ENCODE measurements at places on chromosomes 5 and 9.

- peak; percentile 43 for DNase-seq
Measured at GRCh38 chr9:21854594-21854993, 52.2 kb downstream of the MTAP start.

GRCh38 chr5:135243556-135244285 lies 155.3 kb downstream of the MACROH2A1 start:
- DNase-seq: no peak

- no peak for DNase-seq
Measured at GRCh38 chr9:73141282-73141681, 10.4 kb upstream of the ANXA1 start.

GRCh38 chr5:143536364-143536763 lies 132.9 kb upstream of the NR3C1 start:
- DNase-seq: peak; percentile 32

GRCh38 chr9:116685166-116685565 lies 1.9 kb upstream of the TRIM32 start:
- DNase-seq: no peak

- DNase-seq: no peak
Measured at GRCh38 chr5:103915081-103915480, 352.5 kb upstream of the NUDT12 start.

GRCh38 chr5:154254896-154255295 lies 64.4 kb downstream of the GALNT10 start:
- DNase-seq: no peak

DNA sequence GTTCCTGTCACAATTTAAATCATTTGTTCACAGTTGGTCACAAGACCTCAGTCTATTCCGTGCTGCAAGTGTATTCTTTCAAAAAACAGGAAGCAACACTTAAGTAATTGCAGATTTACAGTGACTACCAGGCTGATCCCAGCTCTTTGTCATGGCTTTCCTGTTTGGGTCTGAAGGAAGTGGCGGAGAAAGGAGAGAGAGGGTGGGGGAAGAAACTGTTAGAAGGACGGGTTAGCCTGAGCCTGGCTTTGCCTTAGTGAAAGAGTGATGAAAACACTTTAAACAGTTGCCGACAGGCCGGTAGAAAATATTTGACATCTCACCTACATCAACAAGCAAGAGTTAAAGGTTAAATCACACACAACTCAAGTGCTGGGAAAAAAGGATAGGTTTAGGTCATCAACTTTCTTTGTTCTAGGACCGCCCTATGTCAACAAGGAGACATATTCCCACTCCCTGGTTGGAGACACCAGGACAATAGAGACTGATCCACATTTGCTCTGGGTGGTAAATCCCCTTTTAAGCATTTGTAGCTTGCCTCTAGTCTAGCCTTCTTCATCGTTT lies 102.2 kb upstream of the DAB2 start:
- DNase-seq: no peak

DNA sequence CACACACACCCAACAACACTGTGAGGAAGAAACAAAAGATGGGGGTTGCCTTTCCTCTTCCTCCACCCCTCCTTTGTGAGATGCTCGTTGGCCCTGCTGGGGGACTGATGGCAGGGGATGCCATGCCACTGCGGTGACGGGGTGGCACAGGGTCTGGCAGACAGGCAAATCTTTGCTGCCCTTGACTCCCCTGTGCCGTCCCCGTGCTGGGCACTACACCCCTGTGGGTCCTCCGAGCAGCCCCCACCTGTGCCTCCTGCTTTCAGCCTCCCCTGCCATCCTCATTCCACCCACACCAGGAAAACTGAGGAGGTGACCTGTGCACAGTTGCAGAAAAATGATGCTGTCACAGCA lies 40.2 kb upstream of the IER5L start:
- no peak for DNase-seq

GRCh38 chr9:120473608-120474007 lies 106.4 kb downstream of the CDK5RAP2 start:
- DNase-seq: no peak

DNA sequence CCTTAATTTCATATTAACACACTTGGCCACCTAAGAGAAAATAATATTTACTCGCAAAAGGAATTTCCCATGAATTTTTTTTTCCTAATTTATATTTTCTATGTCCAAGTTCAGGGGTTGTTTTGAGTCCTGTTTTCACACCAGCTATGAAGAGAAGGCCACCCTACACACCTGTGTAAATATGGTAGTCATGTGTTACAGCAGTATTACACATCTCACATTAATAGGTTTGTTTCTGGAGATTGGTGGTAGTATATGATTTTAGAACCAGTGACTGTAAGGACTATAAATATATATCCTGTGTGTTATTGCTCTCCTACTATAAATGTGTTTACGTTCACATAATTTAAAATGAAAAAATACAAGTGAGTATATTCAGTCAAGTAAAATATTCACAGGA lies 147.5 kb downstream of the PAM start:
- DNase-seq: no peak

GRCh38 chr9:351916-352315 lies 137.3 kb downstream of the DOCK8 start:
- DNase-seq: no peak

- no peak for DNase-seq
Measured at GRCh38 chr9:35105571-35106342, 2.8 kb upstream of the STOML2 start.

DNA sequence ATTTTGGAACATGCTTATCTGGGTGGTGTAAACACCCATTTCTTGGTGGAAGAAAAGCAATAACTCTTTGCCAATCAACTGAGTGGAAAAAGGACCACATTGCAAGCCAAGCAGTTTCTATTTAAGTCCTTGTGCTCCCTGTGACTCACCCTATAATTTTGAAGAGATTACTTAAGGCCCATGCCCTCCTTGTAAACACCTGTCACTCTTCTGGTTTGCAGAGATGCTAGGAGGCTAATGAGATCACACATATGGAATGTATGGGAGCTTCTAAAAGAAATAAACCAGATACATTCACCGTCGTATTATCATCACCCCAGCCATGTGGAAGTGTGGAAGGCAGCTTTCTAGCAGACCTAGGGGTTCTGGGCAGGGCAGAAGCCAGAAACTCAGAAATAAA lies 337.1 kb downstream of the GADD45G start:
- DNase-seq: peak; percentile 23

GRCh38 chr9:86563350-86563749 lies 209.1 kb upstream of the TUT7 start:
- DNase-seq: peak; percentile 52

DNA sequence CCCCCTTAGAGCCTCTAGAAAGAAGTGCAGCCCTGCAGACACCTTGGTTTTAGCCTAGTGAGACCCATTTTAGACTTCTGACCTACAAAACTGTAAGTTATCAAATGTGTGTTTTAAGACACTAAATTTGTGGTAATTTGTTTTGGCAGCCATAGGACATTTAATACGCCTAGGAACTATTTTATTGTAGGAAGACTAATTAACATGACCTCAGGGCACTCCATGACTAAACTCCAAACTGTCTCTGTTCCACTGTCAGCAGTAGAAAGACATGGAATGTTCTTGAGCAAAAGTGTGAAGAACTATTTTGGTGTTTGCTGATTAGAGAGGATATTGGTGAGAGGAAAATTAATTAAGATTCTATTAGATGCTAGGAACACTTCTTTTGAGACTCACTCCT lies 4.1 kb upstream of the APC start:
- no peak for DNase-seq

- DNase-seq: peak; percentile 41
Measured at GRCh38 chr5:157855404-157855994, 3.4 kb downstream of the CLINT1 start.

- no peak for DNase-seq
Measured at GRCh38 chr5:107404595-107405374, 266.0 kb downstream of the EFNA5 start.

- peak; percentile 34 for DNase-seq
Measured at GRCh38 chr5:36392818-36393217, 91.1 kb upstream of the RANBP3L start.

DNA sequence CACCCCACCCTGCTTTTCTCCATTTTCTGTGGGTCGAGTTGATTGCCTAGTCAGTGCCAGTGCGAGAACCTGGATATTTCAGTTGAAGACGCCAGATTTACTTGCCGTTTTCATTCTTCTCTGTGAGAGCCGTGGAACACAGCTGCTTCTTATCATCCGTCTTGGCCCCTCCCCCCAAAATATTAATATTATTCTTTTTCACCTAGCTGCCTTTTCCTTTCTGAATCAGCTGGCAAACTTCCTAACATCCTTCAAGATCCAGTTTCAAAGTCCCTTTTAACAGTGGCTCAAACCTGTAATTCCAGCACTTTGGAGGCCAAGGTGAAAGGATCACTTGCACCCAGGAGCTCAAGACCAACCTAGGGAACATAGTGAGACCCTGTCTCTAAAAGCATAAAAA lies 117.1 kb upstream of the RASA1 start:
- no peak for DNase-seq

GRCh38 chr5:163505049-163505367 lies 411 bp upstream of the MAT2B start:
- DNase-seq: no peak

DNA sequence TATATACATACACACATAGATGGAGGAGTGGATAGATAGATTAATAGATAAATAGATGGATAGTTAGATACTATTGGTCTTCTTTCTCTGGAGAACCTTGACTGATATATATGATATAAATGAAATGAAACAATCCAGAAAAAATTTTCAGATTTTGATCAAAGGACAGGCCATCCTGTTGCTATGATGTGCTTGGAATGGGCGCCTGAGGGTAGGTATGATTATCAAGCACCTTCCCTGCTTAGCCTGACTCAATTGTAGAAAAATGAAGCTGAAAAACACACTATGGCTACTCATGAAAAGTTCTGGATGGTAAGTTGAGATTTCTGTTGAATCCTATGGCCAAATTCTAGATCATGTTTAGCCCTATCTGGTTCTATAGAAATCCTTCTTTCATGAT lies 266.5 kb upstream of the KLF4 start:
- no peak for DNase-seq

- no peak for DNase-seq
Measured at GRCh38 chr5:13708906-13709305, 235.6 kb downstream of the DNAH5 start.

DNA sequence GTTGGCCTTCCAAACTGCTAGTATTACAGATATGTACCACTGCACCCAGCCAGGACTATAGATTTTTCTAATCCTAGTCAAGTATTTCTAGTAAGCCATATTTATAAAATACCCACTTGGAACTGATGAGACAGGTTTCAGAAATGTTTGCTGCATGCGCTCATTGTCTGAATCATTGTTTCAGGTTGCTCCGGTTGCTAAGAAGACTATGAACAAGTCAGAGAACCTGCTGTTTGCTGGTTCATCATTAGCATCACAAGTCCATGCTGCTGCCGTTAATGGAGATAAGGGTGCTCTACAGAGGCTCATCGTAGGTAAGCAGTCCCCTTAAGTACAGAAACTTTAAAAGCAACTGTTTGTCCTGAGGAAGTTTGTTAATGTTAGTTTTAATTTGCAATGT lies 5.3 kb downstream of the INVS start:
- DNase-seq: no peak

- no peak for DNase-seq
Measured at GRCh38 chr5:41067714-41068568, 3.2 kb downstream of the MROH2B start.

GRCh38 chr9:98897745-98898144 lies 46.0 kb upstream of the COL15A1 start:
- peak; percentile 25 for DNase-seq

- DNase-seq: no peak
Measured at GRCh38 chr5:84149094-84149493, 235.6 kb downstream of the EDIL3 start.

DNA sequence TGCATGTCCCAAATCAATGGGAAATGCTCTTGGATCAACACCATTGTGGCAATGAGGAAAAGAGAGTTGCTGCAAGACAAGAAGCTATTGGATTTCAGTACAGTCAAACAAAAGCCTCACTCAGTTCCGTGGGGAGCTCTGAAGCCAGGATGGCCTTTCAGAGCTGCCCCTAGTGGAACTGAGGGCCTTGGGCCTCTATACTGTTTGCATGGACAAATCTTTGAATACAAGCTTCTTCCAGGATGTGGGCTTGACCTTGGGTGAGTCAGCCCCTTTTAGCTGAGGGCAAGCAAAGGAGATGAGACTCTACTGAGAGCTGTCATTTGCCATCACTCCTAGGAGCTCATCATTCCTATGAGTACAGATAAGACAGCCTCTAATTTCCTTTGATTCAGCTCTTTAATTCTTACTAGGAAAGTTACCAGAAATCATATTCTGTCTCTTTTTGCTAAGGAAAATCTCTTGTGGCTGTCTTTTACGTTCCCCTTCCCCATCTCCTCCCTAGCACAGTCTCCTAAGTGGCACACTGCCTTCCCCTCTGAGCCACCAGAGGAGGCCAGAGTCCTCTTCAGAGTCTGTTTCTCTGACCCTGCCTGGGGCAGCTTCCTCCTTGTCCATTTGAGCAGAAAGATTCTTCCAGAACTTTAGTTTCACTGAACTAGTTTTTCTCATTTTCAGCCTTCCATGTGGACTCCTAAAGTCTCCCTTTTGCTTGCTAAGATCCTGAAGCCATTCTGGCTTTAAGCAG lies 168.8 kb upstream of the POC5 start:
- no peak for DNase-seq

DNA sequence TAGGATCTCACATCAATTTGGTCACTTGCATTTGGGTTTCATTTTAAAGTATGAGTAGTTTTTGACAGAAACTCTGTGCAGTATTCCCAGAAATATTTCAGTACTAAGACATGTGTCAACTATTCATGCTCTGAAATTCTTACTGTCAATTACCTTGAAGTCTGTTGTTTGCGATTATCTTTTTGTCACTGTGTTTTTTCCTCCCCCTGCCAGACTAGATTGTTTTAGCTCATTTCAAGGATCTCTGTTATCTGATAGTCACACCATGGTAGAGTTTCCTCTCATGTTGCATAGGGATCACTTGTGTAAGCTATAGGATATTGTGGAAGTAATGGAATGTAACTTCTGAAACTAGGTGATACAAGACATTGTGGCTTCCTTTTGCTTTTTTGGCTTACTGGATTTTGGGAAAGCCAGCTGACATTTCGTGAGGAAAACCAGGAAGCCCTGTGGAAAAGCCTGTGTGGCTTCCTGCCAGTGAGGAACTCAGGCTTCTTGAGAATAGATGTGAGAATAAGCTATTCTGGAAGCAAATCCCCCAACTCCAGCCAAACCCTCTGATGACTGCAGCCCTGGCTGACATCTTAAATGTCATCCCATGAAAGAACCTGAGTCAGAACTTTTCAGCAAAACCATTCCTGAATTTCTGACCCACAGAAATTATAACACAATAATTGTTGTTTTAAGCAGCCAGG lies 122.2 kb downstream of the FGF10 start:
- DNase-seq: no peak

GRCh38 chr9:116271340-116271739 lies 117.7 kb downstream of the PAPPA start:
- DNase-seq: no peak
